ENCODE measurements at places on chromosomes 5 and 9.

DNA sequence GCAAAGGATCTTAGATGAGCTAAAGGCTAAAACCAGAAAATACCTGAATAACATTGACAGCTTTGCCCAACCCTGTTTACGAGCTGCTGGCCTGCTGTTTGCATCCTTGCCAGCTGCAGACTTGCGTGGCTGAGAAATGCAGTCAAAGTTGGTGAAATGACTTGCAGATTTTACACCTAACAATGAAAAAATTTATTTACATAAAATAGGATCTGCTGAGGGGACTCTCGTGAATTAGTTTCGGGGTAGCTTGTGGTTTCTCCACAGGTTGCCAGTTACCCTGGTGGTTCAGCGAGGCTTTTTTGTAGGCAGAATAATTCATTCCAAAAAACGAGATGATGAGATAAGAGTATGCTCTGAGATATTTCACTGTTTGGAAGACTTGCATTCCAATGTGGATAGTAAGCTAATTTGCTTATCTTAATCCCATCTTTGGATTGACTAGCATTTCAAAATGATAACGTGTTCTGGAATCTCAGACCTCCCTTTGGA, 65.7 kb upstream of the FANCC start:
- DNase-seq, result no peak

DNA sequence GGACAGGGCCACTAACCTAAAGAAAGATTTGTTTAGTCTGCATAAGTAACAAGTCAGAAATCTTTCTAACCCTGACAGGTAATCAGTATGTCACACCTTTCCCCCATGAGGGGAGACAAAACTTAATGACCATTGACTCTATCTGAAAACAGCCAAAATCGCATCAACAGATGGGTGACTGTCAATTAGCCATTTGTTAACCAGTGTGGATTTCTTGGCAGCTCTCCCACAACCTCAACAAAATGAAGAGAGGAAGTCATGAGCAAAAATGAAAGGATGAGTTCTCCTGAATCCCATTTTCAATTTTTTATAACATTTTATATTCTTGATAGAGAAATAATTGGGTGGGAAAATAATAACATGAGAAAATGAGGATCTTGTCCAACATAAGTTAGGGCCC, 84.6 kb upstream of the SNX2 start:
- no peak for DNase-seq

DNA sequence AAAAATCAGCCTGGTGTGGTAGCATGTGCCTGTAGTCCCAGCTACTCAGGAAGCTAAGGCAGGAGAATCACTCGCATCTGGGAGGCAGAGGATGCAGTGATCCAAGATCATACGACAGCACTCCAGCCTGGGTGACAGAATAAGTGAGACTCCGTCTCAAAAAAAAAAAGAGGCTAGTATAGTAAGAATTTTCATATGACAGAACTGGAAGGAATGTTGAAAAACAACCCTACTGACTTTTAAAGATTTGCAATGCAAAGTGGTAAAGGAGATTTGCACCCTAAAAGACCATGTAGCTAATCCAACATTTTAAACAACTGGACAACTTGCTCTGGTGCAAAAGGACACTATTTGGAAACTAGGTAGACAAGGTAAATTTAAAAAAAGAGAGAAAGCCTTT, 58.1 kb downstream of the SH3PXD2B start:
- no peak for DNase-seq

DNA sequence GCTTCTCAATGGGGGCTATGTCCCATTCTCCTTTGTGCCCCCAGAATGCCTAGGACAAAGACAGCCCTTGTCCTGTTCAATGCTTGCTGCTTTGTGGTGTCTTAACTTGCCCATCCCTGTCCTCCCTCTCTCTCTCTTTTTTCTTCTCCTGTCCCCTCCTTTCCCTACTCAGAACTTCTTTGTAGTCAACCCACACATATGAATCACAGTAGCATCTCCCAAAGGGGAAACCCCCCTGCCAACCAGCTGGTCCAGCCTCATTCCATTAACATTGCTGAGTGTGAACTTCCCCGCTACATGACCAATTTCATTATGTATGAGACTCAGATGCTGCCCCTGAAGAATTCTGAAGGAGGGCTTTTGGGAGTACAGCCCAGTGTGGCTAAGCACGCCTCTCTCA, 408.3 kb downstream of the ENC1 start:
- DNase-seq, result no peak

- DNase-seq, result no peak
These were observed 169.4 kb upstream of the CCNH start for GRCh38 chr5:87582149-87582548.

DNA sequence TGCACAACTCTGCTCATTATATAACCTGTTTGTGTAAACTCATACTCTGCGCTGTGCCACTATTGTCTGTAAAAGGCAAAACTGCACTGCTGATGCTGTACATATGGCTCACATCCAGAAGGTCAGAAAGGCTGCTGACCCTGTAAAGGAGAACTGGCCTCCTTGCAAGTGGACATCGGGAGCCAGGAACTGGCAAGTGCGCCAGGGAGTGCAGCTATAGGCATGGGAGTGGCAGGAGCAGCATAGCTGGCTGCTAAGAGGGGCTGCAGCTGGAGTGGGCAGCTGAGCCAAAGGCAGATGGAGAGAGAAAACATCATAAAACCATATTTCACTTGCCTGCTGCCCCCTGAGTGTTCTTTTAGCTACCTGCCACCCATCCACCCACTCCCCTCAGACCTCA, 2183.4 kb upstream of the ACO1 start:
- DNase-seq, result no peak

GRCh38 chr5:132830436-132831094, at the start of gene SHROOM1:
SHROOM1 (minus strand) TSS chr5:132830647; CDS start chr5:132826140, 4,507 bp downstream.
- no peak for DNase-seq

DNA sequence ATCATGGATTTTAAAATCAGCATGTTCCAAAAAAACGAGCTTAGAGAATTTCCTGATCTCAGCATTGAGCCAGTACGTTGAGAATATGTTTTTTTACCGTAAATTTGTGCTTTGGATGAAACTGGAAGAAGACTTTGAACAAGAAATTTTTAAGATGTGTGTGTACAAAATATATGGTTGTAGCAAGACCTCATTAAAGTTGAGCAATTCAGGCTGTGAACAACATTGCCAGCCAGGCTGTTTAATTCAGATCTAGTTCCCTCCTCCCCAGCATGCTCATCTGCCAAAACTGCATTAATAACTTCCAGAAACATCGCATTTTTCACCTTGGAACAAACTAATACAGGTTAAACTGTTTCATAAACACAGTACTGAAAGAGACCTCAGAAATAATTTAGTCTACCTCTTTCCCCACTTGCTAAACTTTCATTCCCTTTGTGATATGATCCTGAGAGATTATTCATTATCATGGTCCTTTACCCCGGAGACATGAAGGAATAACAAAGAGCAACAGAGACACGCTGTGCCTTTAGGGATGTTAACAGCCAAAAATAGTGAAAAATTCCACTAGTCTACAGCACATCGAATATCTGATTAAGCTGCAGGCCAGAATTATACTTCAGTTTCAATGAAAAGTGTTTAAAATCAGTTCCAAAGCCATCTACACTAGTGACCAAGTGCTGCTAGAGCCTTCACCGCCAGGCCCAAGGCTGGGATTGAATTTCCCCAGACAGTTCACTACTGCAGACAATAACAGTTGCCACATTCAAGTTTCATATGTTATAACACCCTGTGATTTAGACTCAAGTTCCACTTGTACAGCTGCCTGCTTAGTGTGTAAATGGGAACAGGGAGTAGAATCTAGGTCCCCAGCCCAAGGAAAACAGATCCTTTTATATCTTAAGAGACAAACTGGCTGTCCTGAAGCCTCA, 89.6 kb downstream of the EFNA5 start:
- no peak for DNase-seq

- DNase-seq, result no peak
These were observed 59.2 kb downstream of the DAPK1 start for GRCh38 chr9:87556821-87557220.

DNA sequence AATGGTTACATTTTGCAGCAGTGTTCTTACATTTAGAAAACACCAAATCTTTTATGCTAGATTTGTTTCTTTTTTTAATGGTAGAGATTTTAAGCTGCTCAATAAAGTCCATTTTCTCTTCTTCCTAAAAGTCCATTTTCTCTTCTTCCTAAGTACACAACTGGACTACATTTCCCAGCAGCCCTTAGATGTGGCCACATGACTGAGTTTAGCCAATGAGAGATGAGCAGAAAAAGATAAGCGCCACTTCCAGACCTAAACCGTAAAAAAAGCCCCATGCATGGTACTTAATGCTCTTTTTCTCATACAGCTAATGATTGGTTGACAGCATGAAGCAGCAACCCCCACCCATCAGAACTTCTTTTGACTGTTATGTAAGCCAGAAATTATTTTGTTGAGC, 206.7 kb downstream of the FAM114A2 start:
- no peak for DNase-seq

- no peak for DNase-seq
These were observed 57.2 kb upstream of the LRRTM2 start for GRCh38 chr5:138932171-138932810.

Data from left kidney (tissue), 8 donors.